GM12891 (cell line): ENCODE measurements at places on chromosomes 4 and X.

GRCh38 chrX:45070116-45071007, 130.3 kb downstream of the DIPK2B start:
- DNase-seq: no peak

GRCh38 chr4:81723927-81724587, 252.3 kb upstream of the RASGEF1B start:
- no peak for DNase-seq

DNA sequence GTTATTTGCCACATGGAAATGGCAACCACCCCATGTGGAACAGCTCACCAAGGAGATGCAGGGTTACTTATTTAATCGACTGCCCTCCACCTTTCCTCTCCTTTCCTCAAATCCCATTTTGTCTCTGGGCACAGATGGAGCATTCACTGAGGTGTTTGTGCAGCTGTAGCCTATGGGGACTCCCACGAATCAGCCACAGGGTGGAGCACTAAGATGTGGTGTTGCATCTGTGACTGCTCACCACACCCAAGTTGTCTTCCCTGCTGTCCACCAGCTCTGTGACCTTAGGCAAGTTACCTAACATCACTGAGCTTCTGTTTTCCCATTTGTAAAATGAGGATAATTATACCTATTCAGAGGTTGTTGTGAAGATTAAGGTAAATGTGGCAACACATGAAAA, 252.4 kb upstream of the CPEB2 start:
- no peak for DNase-seq

DNA sequence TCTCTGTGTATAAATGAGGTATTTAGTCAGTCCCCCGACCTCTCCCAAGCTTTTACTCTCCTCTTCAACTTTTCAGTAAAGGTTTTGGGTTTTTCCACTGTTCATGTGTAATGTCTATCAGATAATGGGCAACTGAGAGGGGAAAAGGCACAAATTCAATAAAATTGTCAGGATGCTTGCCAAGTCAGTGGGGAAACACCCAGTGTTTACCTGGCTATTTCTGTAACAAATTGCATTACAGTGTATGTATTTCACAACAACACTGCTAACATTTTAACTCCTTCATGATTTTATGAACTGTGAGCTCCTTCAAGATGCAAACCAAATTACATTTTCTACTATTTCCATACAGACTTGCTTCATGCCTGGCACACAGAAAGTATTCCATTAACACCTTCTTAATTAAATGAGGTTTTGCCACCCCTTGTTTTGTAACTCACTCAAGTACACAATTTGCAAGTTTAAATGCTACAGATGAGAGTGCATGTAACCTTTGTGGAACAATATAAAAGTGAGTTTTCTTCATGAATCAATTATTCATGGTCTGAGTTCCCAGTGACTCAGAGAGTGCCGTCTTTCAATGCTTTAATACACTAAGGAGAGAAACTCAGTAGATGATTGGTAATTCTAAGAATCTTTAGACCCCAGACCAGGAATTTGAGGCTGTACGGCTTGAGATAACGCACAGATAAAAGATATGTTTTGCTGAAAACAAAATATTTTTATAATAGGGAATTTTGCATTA, 149.8 kb upstream of the TLL1 start:
- DNase-seq: no peak

- DNase-seq: no peak
Measured at GRCh38 chr4:16264798-16265197, 38.5 kb upstream of the TAPT1 start.

DNA sequence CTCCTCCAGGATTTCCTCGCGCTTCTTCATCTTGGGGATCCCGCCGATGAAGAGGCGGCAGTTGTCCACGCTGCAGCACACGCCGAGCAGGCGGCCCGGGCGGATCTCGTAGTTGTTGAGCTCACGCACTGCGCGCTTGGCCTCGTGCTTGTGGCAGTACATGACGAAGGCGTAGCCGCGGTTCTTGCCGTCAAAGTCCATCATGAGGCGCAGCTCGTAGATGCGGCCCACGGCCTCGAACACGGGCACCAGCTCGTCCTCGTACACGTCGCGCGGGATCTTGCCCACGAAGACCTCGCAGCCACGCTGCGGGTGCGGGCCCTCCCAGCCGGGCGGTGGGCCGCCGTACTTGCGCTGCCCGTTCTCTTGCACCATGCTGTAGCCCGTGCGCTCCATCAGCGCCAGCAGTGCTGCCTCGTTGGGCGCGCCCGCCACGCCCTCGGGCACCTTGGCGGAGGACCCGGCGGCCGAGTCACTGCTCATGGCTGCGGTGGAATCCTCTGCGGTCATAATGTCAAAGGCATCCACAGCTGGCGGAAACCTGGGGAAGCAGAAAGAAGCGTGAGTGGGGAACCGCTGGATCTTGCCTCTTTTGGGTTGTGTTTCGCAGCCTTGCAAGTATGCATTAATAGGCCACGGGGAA, 103.4 kb downstream of the CHRNA9 start:
- no peak for DNase-seq

DNA sequence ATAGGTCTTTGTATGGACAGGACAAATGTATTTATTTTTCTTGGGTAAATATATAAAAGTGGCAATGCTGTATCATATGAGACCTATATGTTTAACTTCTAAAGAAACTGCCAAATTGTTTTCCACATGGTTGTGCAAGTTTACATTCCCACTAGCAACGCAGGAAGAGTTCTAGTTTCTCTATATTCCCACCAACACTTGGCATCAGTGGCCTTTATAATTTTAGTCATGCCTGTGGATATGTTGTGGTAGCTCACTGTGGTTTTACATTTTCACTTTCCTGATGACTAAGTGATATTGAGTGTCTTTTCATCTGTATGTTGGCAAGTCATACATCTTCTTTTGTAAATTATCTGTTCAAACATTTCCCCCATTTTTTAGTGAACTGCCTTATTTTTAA, 126.0 kb downstream of the EMCN start:
- no peak for DNase-seq

DNA sequence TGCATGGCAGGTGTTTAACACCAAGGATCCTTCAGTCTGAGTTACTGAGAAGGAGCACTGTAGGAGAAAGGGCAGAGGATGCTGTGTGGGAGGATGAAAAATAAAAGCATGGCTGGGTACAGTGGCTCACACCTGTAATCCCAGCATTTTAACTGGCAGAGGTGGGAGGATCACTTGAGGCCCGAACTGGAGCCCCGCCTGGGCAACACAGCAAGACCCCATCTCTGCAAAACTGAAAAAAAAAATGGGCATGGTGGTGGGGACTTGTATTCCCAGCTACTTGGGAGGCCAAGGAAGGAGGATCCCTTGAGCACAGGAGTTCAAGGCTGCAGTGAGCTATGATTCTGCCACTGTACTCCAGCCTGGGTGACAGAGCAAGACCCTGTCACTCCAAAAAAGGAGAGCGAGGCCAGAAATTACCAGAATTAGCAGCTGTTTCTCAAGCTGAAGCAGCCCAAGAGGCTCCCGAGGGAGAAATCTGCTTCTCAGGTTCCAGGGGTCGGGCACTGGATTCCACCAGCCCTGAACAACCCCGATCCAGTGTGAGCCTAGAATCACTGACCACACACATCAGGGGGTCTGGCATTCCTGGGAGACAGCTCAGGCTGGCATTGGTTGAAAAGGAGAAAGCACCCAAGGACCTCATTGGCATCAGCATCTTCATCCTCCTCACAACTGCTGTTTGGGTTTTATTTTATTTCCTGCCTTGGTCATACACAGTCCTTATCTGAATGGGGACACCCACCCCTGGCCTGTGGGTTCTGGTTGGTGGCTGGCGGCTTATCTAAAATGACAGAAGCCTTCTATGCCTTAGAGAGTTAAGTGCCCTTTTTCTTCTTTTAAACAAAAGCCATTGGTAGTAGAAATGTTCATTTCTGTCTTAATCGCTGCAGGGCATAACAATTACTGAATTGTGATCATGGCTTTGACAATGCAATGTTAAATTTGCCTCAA, 66.3 kb upstream of the TRIM2 start:
- DNase-seq: no peak

DNA sequence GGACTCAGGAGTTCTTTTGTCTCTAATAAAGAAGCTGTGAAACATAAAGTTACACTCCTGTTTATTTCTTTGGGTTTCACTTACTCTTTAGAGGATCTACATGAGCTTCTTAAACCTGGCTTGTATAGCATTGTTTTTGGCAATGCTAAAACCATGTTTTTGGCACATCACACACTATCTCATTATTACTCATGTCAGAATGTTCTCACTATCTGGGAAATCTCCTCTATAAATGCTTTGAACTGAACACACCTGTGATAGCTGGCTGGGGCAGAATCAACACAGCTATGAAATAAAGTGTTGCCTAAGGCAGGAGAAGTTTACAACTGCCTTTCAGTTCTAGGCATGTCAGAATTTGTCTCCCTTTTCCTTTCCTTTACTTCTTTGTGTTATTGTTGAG, 52.6 kb downstream of the SULT1B1 start:
- no peak for DNase-seq

- DNase-seq: no peak
Measured at GRCh38 chrX:7582191-7582590, 260.8 kb upstream of the VCX start.
